ENCODE measurements at places on chromosomes 6 and 20.

DNA sequence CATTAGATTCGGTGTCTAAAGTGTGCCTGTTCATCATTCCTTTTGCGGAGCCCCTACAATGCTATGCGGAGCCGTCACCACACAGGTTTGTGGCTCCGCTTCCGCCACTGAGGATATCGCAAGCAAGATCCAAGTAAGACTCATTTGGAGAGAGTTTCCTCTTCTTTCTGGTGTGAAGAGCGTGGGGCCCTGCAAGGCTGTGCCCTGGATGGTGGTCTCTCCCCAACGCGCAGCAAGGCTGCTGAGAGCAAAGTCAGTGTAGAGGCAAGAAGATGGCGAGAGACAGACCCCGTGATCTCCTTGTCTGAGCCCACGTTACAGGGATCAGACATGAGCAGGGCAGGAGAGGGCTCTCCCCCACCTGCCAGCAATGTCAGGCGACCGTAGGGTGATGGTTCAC lies 96.3 kb upstream of the AFDN start:
- DNase-seq: no peak

DNA sequence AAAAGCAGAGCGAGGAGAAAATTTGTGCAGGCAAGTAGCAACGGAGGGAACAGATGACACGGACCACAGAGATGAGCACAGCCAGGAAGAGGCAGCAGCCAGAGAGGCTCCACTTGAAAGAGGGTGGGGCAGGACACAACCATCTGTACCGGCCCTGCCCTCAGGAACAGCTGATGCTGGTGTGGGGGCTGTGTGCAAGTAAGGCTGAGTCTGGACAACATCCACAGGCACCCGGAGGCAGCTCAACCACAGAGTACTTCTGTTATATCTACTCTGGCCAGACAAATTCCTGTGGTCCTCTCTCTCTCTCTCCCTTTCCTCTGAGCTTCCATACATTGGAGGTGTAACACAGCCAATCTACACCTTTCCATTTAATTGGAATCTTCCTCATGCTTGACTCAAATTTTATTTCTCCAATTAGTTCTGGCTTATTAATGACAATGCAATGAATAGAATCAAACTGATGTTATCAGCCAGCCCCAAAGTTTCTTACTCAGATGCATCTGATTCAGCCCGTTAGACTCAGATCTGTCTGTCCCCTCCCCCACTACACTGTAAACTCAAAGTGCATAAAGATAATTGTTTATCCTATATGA lies 24.9 kb downstream of the KIF13A start:
- peak; percentile 80 for DNase-seq

DNA sequence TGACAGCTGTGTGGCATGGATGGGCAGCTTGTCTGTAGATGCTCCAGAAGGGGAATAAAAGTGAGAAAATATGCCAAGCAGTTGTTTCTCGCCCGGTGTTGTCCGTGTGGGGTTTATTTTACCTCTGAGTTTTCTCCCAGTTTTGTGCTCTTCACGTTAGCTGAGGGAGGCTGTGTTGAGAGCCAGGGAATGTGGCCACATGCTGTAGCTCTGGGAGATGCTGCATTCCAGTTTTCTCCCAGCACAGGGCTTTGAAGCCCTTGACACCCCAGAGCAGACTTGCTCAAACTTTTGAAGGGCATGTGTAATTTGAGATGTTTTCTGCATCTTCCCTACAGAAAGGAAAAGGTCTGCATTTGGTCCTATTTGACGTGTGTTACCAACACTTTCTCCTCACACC lies 67.7 kb downstream of the RREB1 start:
- peak; percentile 46 for DNase-seq

GRCh38 chr20:16975682-16976081 lies 227.5 kb downstream of the OTOR start:
- no peak for DNase-seq

GRCh38 chr20:10352934-10353824 lies 80.8 kb downstream of the MKKS start:
- no peak for DNase-seq

- peak; percentile 78 for DNase-seq
Measured at GRCh38 chr6:21594416-21595281, 1.1 kb downstream of the SOX4 start.

GRCh38 chr20:47878601-47879027 lies 93.3 kb upstream of the SULF2 start:
- DNase-seq: no peak

- DNase-seq: no peak
Measured at GRCh38 chr20:64140061-64140931, 24.0 kb upstream of the MYT1 start.

- no peak for DNase-seq
Measured at GRCh38 chr6:129453073-129453472, 256.9 kb downstream of the ARHGAP18 start.

GRCh38 chr6:105941621-105942412 lies 144.3 kb upstream of the PRDM1 start:
- no peak for DNase-seq

GRCh38 chr20:56762401-56762800 lies 133.3 kb downstream of the TFAP2C start:
- no peak for DNase-seq

- DNase-seq: no peak
Measured at GRCh38 chr6:48505621-48506020, 394.6 kb upstream of the PTCHD4 start.

- DNase-seq: no peak
Measured at GRCh38 chr6:46293641-46294316, 123.0 kb upstream of the ENPP5 start.

DNA sequence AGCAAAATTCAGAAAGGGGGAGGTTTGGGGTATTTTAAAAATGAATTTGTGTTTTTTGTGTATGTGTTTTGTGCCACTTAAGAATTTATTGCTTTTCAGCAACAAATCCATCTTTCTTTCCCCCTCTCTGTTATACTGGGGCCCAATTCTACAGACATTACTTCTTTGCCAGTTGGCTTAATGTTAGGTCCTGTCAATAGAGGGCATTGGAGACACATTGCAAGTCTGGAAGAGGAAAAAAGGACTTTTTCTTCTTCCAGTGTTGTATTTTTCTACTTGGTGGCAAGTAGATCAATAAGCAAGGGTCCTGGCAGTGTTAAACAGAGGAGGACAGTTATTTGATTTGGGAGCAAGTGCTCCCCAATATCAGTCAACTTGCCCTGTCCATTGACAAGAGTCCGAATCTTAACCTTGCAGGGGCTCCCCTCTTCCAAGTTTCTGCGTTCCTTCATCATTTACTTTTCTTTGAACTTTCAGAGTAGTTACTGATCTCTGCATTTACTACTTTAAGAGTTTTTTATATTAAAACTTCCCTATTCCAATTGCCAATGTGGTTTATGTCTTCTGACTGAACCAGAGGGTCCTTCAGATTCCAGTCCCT lies 23.4 kb downstream of the SCML4 start:
- no peak for DNase-seq

- no peak for DNase-seq
Measured at GRCh38 chr6:72287801-72288200, 334.1 kb upstream of the KCNQ5 start.

DNA sequence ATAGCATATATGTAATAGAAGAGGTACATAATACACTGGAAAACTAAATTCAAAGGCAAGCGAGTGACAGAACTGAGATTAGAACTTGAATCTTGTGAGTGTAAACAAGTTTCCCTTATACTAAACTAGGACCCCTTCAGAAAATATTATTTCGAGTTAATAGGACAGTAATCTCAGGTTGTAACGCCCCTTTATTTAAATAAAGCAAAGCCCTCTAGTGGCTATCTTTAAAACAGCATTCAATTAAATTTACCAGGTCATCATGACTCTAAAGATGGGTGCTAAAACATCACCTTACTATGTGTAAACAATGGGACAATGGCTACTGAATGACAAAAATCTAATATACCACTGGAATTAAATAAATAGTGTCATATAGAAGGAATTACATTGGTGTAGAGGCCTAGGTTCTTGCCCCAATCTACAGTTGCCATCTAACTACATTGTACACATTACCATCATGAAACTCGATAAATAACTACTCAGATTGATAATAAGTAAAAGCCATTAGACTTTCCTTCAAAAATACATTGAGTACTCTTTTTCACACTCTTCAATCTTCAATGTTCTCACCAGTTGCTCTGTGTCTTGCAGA lies 255.4 kb upstream of the IRAK1BP1 start:
- DNase-seq: no peak

DNA sequence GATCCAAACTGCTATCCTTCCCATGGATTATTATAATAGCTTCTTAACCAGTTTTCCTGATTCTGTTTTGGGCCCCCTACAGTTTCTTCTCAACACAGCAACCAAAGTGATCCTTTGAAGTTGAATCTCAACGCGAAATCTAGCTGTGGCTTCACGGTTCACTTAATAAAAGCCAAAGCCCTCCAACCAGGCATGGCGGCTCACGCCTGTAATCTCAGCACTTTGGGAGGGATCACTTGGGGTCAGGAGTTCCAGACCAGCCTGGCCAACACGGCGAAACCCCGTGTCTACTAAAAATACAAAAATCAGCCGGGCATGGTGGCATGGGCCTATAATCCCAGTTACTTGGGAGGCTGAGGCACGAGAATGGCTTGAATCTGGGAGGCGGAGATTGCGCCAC lies 3.3 kb downstream of the RMND1 start:
- no peak for DNase-seq
